ENCODE measurements at places on chromosomes 3 and 15. TPM values are rescaled to one million over a fixed set of nuclear protein-coding genes. Genes with fewer than 3 reads are reported as not detected.

ATP13A5 gene
- total RNA-seq: not detected

DNA sequence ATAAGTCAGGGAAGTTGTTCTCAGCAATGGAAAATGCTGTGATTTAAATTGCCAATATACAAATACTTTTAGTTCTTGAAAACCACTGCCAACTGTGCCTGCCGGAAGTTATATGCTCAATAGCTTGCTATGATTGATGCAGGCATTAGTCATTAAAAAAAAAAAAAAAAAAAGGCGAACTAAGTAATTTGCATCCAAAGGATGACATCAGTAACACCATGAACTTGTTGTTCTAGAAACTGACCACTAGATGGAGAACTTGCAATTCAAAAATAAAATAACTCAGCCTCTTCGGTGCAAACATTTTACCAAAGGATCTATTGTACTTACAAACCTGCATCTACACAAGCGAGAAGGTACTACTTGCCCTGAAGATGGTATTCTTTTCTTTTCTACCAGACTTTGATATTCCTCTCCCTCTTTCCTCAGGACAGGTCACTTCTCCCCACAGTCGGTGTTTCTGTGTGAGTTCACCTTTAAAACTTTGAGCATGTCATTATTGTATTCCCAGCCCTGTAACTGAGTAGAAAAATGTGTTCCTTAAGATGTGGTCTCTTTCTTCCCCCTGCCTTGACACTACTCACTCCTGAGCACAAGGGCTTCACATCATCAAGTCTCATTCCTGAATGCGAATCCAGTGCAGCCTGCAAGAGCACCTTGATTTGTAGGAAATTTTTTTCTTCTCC, 115.0 kb upstream of the VEPH1 start:
- no peak overlapping the region for H3K4me3 ChIP-seq
- DNase-seq: no peak
- no peaks in the 10 kb centered on the region for H3K4me1 ChIP-seq
- no peak overlapping the region for H3K27ac ChIP-seq

CELSR3 gene
- total RNA-seq: 19.5 TPM

DNA sequence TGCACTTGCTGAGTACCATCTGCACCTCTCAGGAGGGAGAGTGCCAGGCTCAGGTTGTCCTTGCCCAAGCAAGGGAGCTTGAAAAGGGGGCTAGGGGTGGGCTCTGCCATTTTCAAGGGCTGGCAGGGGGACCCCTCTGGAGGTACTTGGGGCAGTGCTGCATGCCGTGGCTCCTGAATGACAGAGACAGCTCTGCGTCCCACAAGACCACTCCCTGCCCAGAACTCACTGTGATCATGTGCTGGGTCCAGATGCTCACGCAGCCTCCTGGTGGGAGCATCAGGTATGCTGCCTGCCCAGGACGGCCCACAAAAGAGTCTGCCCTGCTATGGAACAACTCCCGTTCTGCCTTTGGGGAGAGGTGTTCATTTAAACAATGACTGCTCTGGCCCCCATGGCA, 165.2 kb downstream of the GOLGA6L4 start:
- no peak overlapping the region for H3K4me3 ChIP-seq
- no peaks in the 10 kb centered on the region for H3K36me3 ChIP-seq
- DNase-seq: no peak
- no peaks in the 10 kb centered on the region for H3K4me1 ChIP-seq

INKA1 gene
- 1.3 TPM for total RNA-seq

OCA2 gene
- total RNA-seq: not detected

OR5K2 gene
- not detected for total RNA-seq

DNA sequence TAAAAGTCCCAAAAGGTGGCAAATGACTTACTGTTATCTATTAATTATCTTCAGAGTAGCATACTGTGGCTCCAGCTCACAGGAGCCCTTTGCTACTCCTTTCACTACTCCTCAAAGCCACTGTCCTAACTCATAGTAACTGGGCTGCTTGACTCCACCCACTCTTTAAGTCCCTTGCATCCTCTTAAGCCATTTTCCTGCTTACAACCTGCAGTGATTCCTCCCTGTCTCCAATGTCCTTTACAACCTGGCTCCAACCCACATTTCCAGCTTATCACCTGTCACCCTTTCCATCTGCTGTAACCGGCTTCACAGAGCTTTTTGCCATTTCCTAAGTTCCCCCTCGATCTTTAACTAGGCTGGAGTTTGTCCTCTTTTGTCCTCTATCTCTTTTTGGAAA, 388.1 kb downstream of the FGF12 start:
- no peak overlapping the region for H3K4me3 ChIP-seq
- no peaks in the 10 kb centered on the region for H3K36me3 ChIP-seq
- H3K27ac ChIP-seq: no peak overlapping the region
- no peaks in the 10 kb centered on the region for H3K4me1 ChIP-seq

SCAANT1 gene
- total RNA-seq: not detected

DNA sequence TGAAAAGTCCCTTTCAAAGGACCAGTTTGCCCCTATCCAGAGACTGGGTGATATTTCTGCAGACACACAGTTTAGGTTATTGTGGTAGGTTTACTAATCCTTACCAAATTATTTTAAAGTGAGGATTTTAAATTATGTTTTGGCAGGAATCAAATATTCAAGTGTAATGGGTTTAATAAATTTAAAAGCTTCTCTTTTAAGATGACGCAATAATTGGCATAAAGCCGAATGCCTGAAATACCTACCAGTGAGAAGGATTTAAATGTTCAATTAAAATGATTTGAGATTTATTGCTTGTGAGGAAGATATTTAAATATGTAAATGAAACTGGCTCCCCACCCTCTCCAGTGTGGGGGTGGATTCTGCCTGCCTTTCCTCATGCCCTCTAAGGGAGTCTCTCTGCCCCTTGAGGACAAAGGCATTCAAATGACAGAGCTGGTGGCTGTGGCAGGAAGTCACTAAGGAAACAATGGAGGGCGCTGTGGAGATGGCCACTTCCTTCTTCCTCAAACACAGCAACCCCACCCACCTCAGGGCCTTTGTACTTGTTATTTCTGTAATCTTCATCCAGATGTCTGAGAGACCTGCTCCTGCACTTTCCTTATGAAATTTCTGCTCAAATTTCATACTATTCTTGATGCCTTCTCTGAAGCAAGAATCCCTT, 131.7 kb downstream of the TNIK start:
- H3K4me3 ChIP-seq: peak overlapping the region; percentile 1
- H3K27me3 ChIP-seq: no peaks in the 10 kb centered on the region
- peak; percentile 80 for DNase-seq
- H3K36me3 ChIP-seq: peaks cover 7% of the 10 kb centered on the region
- H3K27ac ChIP-seq: peak overlapping the region; percentile 60

DNA sequence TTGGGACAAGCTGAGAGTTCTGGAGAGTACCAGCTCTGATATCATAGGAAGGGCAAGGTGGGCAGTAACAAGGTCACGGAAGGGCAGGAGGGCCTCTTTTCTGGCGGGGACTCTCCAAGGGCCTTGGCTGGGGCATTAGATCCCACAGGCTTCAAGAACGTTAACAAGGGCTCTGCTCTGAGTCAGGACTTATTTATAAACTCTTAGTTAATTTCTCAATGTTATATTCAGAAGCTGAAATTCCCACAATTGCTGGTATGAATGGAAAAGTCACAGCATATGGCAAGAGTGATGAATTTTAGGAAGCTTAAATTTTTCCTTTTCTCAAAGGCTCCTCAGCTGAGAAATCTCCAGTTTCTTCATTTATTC, 320.2 kb upstream of the TBC1D5 start:
- H3K27me3 ChIP-seq: no peaks in the 10 kb centered on the region
- H3K36me3 ChIP-seq: no peaks in the 10 kb centered on the region
- no peaks in the 10 kb centered on the region for H3K4me1 ChIP-seq
- H3K27ac ChIP-seq: no peak overlapping the region
- H3K4me3 ChIP-seq: no peak overlapping the region

DNA sequence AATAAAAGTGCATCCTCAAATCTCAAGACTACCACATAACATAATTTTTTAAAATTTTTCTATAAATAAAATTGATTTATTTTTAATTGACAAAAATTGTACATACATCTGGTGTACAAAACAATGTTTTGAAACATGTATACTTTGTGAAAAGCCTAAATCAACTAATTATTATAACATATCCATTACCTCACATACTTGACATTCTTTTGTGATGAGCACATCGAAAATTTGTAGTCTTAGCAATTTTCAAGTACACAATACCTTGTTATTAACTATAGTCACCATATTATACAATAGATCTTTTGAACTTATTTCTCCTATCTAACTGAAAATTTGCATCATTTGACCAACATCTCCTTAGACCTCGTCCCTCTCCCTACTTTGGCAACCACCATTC, 7.9 kb upstream of the WNT5A start:
- no peak for DNase-seq
- H3K27ac ChIP-seq: no peak overlapping the region
- H3K4me1 ChIP-seq: no peaks in the 10 kb centered on the region
- no peak overlapping the region for H3K4me3 ChIP-seq

SLC2A2 gene
- not detected for total RNA-seq

CHAC1 gene
- 8.9 TPM for total RNA-seq

GRCh38 chr3:132421832-132422231, 4.5 kb downstream of the DNAJC13 start:
- peaks cover 17% of the 10 kb centered on the region for H3K4me1 ChIP-seq
- H3K27me3 ChIP-seq: no peaks in the 10 kb centered on the region
- no peak for DNase-seq
- peaks cover 24% of the 10 kb centered on the region for H3K36me3 ChIP-seq

PDZRN3 gene
- total RNA-seq: not detected

DNA sequence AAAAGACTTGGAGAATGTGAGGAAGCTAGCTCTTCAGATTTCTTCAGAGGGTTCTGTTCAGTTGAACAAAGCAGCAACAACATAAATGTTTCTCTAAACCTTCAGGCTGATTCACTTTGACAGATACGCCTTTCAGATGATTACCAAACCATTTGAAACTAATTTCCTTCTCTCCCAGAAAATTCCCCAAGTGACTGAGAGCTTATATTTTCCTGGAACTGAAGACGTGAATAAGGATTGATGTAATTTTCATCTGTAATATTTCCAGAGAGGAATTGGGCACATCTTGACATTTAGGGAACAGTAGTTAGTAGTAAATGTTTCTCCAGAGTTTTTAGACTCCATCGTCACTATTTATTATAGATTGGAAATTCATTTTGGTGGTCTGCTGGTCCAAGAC, 108.6 kb upstream of the AADACL2 start:
- peaks cover 4% of the 10 kb centered on the region for H3K27me3 ChIP-seq
- no peaks in the 10 kb centered on the region for H3K4me1 ChIP-seq
- no peak overlapping the region for H3K27ac ChIP-seq
- H3K36me3 ChIP-seq: no peaks in the 10 kb centered on the region

ASB14 gene
- total RNA-seq: not detected

GRCh38 chr3:129665024-129665768, 58.7 kb upstream of the PLXND1 start:
- no peak overlapping the region for H3K27ac ChIP-seq
- no peak overlapping the region for H3K4me3 ChIP-seq
- H3K36me3 ChIP-seq: no peaks in the 10 kb centered on the region
- no peak for DNase-seq

- no peak overlapping the region for H3K4me3 ChIP-seq
- no peak overlapping the region for H3K27ac ChIP-seq
- DNase-seq: no peak
- H3K27me3 ChIP-seq: peaks cover 12% of the 10 kb centered on the region
Observed at GRCh38 chr15:69565066-69565655, 112.5 kb downstream of the RPLP1 start.

DNA sequence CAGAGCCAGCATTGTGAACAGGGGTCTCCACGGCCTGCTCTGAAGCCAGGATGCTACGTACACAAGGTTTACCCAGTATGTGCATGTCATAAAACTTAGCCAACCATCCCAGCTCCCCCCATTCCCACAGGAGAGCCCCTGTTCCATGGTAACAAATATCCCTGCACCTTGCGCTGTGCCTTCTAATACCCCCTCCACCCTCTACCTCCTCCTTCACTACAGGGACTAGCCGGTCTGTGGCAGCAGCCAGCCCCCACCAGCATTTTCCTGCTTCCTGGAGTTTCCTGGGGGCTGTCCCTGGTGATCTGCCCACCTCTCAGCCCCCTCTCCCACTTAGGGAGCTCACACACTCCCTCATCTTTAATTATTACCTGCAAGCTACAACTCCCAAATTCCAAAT, 20.4 kb downstream of the ACSBG1 start:
- no peak overlapping the region for H3K27ac ChIP-seq
- peaks cover 9% of the 10 kb centered on the region for H3K27me3 ChIP-seq
- no peaks in the 10 kb centered on the region for H3K36me3 ChIP-seq
- H3K4me3 ChIP-seq: no peak overlapping the region
- H3K4me1 ChIP-seq: no peaks in the 10 kb centered on the region
- no peak for DNase-seq

DNA sequence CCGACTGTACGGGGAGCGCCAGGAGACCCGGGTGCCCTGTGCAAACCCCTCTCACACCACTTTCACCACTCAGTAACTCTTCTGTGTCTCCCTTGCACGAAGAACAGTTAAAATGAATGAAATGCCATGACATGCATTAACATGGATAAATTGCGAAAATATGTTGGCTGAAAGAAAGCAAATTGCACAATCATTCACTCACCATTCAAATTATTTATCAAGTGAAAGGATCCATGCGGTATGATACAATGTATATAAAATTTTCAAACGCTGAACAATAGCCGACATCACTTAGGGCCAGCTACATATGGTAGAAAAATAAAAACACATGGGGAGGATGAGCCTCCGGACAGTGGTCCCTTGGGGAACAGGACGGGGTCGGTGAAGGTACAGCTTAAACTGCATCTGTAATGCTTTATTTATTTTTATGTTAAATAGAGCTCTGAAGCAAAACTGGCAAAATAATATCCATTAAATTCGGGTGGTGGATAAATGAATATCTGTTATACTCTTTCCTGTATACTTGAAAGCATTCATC, 45.9 kb downstream of the SLC12A8 start:
- H3K4me3 ChIP-seq: no peak overlapping the region
- no peaks in the 10 kb centered on the region for H3K36me3 ChIP-seq
- peaks cover 14% of the 10 kb centered on the region for H3K4me1 ChIP-seq

DNA sequence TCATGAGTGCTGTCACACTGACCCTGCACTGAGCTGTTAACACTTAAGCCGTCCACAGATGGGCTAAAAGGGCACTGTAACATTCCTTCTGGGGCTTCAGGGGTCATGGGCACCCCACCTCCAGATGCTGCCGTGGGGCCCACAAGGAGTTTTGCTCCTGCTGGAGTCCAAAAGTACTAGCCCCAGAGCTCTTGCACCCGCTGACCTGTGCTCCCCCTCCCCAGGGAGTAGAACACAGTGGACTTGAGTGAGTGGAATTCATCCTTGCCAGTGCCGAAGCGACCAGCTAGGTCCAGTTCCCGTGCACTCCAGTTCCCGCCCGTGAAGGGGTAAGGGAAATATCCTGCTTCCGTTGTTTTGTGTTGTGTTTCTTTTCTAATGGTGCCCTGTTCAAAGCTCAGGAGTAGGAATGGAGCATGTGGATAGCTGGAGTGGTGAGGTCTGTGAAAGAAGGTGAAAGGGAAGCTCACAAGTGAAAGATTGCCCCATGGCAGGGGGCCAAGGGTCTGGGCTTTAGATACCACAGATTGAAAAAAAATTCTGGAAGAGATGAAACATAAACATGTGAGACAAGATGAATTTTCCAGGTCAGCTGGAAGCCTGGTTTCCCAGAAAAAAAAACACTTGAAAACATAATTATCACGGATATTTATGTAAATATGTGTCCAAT, 36.6 kb downstream of the SLCO2A1 start:
- peaks cover 11% of the 10 kb centered on the region for H3K27me3 ChIP-seq
- no peak overlapping the region for H3K27ac ChIP-seq
- peaks cover 3% of the 10 kb centered on the region for H3K4me1 ChIP-seq
- H3K36me3 ChIP-seq: no peaks in the 10 kb centered on the region
- no peak overlapping the region for H3K4me3 ChIP-seq
- DNase-seq: no peak

SYNPR gene
- not detected for total RNA-seq
